ENCODE measurements at places on chromosomes 4 and X. TPM values are rescaled to one million over a fixed set of nuclear protein-coding genes. Genes with fewer than 3 reads are reported as not detected.

GRCh38 chrX:138082251-138082650 lies 516.3 kb downstream of the ZIC3 start:
- DNase-seq, result no peak

DNA sequence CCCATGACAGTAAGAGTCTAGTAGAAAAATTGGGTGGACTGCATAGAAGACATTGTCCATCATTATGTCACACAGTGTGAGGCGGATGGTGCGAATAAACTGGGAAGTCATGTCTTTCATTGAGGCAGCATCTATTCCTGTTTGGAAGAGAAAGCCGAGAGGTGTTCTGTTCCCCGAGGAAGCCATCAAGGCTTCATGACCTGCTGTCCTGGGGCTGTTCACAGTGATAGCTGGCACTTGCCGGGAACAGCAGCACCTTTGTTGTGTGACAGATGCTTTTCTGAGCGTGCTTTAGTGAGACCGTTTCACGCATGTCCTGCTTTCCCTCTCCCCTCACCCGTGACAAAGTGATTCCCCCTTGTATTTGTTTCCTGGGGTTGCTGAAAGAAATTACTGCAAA lies 20.3 kb downstream of the RGS12 start:
- DNase-seq, result peak; percentile 67

GRCh38 chr4:161664740-161665139 lies 499.1 kb downstream of the FSTL5 start:
- no peak for DNase-seq

DNA sequence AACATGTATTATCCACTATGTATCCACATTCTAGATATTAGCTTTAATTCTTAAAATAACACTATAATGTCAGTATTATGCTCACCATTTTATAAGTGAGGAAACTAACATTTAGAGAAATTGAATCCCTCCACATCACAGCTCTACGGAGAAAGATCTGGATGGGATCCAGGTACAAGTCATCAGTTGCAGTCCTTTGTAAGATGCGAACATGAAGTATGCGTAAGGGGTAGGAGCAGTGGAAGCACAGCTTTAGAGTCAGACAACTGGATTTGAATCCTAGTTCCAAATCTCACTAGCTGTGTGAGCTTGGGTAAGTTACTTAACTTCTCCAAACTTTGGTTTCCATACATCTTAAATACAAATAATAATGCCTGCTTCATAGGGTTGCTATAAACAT lies 162.5 kb downstream of the ATP10D start:
- no peak for DNase-seq

Gene ZDHHC15
- total RNA-seq, result 1.3 TPM

All from lower leg skin (tissue), 4 donors.